Pancreas (tissue), 10 donors: ENCODE measurements at places on chromosomes 7 and 10. TPM values are rescaled to one million over a fixed set of nuclear protein-coding genes. Genes with fewer than 3 reads are reported as not detected.
A peak's percentile ranks its signal among the peaks of the same experiment; 100 is the strongest.

DNA sequence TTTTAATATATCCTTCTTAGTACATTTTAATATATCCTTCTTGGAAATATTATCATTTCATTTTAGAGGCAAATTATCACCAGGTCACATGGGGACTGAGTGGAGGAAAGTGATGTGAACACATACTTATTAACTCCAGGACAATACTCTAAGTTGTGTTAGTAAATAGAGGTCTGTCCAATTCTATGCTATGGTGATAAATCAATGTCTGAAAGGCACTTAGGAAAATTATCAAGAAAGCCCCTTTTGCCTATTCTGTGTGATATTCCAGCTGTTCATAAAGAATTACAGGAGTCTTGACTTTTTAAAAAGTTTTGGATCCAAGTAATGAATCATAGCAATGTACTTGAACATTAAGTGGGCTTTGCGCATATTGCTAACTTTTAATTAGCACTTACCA, 88.5 kb downstream of the THSD7A start:
- no peaks in the 10 kb centered on the region for H3K36me3 ChIP-seq
- H3K4me1 ChIP-seq, result no peaks in the 10 kb centered on the region
- no peak for DNase-seq
- H3K4me3 ChIP-seq, result no peak overlapping the region

GRCh38 chr7:130909881-130910672, 176.1 kb upstream of the KLF14 start:
- H3K27me3 ChIP-seq, result no peaks in the 10 kb centered on the region
- no peak overlapping the region for H3K27ac ChIP-seq
- no peaks in the 10 kb centered on the region for H3K36me3 ChIP-seq
- no peak overlapping the region for H3K4me3 ChIP-seq
- no peaks in the 10 kb centered on the region for H3K4me1 ChIP-seq

DNA sequence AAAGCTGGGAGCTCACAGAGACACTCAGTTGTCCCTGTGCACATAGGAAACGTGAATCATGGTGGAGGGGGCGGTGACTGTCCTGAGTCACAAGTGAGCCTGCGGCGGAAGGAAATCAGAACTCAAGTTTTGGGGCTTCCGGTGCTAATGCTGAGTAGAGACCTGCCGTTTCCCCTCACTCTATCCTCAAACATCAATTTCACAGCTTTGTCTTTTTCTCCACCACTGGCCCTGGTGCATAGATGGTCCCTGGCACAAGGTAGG, 21.9 kb downstream of the ADCYAP1R1 start:
- H3K27ac ChIP-seq, result no peak overlapping the region
- DNase-seq, result no peak
- H3K4me1 ChIP-seq, result no peaks in the 10 kb centered on the region

DNA sequence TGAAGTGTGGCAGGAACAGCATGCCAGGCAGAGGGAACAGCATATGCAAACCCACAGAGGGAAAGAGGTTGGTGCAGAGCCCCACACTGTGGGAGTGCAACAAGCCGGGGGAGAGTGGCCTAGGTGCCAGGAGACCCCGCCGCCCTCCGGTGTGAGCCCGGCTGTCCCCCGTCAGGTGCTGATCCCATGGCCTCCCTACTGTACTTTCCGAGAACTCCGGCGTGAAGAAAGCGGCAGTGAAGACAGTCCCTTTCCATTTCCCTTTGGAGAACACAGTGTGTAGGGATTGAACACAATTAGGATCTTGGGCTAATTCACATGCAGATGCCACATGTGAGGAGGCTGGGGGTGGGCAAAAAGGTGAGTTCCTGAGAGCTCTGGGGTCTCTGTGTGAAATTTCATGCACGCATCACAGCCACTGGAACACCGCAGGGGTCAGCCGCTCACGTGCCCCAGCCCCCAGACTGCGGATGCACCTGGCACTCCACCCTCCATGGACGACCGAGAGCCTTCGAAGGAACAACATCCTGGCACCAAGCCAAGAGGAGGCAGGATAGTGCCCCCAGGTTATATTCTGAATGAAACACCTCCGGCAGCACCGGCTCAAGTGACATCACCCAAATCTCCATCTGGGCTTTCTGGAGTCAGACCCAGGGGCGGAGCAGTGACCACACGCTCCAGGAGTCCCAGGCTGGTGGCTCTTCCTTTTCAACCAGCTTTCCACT, 82.1 kb upstream of the PPP2R2D start:
- no peaks in the 10 kb centered on the region for H3K27me3 ChIP-seq
- H3K36me3 ChIP-seq, result no peaks in the 10 kb centered on the region
- no peak for DNase-seq

- DNase-seq, result no peak
- peak overlapping the region; percentile 71 for H3K27ac ChIP-seq
- H3K4me1 ChIP-seq, result no peaks in the 10 kb centered on the region
- peak overlapping the region; percentile 80 for H3K4me3 ChIP-seq
- no peaks in the 10 kb centered on the region for H3K36me3 ChIP-seq
- H3K27me3 ChIP-seq, result no peaks in the 10 kb centered on the region
These were observed 1.0 kb upstream of the ENO4 start for GRCh38 chr10:116848032-116848943.

DNA sequence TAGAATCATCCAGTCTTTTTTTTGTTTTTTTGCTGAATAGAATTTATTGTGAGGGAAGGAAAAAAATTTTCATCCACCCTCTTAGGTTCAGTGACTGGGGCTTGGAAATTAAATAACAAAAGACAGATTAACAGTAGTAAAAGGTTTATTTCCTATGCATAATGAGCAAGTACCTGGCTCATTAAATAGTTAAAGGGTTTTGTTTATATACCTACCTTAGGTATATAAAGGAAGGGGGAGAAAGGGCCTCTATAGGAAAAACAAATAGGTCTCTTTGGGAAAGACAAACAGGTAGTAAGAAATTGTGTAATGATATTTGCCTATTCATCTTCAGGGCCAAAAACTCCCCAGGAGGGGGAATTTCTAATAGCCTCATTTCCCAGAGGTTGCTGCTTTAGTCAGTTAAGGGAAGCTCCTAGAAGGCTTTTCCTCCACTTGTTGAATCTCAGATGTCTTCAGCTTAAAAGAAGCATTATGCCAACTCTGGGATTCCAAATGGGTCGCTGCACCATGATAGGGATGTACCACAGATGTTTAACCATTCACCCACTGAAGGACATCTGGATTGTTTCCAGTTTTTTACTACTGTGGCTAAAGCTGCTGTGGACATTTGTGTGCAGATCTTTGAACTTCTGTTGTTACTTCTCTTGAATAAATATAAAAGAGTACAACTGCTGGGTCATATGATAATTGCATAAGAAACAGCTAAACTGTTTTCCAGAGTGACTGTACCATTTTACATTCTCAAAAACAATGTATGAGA, 11.3 kb downstream of the ACADSB start:
- peaks cover 12% of the 10 kb centered on the region for H3K4me1 ChIP-seq
- H3K4me3 ChIP-seq, result no peak overlapping the region
- no peak overlapping the region for H3K27ac ChIP-seq
- no peaks in the 10 kb centered on the region for H3K27me3 ChIP-seq
- H3K36me3 ChIP-seq, result no peaks in the 10 kb centered on the region

DNA sequence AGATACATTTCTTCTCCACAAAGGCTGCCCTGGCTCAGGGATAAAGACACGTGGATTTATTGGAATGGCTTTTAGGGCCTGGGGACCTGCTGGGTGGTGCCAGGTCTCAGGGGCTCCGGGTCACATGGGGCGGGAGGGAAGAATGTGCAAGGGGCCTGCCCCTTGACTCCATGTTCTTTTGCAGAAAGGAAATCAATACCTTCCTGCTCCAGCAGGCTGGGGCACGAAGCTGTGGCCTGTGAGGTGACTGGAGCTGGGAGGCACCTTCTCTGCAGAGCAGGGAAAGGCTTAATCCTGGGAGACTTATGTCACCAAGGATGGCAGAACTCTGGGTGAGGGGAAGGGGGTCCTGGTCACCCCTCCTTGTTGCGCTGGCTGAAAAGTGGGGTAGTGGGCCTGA, 42.3 kb upstream of the GNA12 start:
- H3K4me3 ChIP-seq, result no peak overlapping the region
- no peaks in the 10 kb centered on the region for H3K4me1 ChIP-seq
- H3K27me3 ChIP-seq, result no peaks in the 10 kb centered on the region

Gene AKR1C8
- not detected for total RNA-seq
